Stimulated activated CD4-positive, alpha-beta T cell treated with anti-CD3 and anti-CD28 coated beads, Interleukin-12 subunit alpha, Interleukin-12 subunit beta, amount 100 ng/mL, for 24 hours (primary cell): ENCODE measurements at places on chromosomes 7 and 10.

DNA sequence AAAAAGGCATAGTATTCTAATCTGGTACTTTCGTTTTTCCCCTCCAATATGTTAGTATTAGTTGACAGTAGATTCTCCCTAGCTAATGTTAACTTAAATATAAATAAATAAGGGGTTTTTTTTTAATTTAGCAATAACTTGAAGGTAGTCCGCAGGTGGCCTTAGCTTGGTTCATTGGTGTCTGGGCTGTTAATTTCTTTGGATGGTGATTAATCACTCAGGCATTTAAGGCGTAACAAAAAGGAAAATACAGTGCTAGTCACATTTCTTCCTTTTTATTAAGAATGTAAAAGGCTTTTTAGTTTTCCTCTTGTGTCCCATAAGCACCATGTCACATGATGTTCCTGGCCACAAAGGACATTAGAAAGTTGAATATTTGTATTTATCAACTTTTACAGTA, 161.0 kb upstream of the POT1 start:
- no peak for DNase-seq

GRCh38 chr7:38561166-38561565, 70.0 kb downstream of the AMPH start:
- DNase-seq, result no peak

GRCh38 chr7:27636326-27637006, 26.2 kb downstream of the HIBADH start:
- DNase-seq, result no peak

DNA sequence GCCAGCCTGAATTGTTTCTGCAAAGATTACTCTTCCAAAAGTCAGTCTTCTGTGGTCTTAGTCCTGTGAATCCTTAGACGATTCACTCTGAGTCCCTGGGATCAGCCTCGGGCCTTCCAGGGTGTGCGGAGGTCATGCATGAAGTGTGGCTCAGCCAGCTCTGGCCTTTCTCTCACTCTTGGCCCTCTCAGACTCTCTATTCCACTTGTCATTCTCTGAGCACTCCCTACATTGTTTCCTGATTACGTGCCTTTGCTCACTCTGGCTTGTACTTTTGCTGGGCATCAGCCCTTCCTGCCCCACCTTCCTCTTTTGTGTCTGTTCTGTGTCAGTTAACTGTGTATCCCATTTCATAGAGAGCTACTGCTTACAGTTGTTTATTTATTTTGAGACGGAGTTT, 36.0 kb downstream of the CCNY start:
- DNase-seq, result no peak

GRCh38 chr7:150363370-150363769, 5.3 kb upstream of the REPIN1 start:
- no peak for DNase-seq

- DNase-seq, result no peak
These were observed 7.7 kb downstream of the LBX1 start for GRCh38 chr10:101221549-101221948.

- DNase-seq, result no peak
These were observed 435.2 kb upstream of the LRGUK start for GRCh38 chr7:133691727-133692610.

DNA sequence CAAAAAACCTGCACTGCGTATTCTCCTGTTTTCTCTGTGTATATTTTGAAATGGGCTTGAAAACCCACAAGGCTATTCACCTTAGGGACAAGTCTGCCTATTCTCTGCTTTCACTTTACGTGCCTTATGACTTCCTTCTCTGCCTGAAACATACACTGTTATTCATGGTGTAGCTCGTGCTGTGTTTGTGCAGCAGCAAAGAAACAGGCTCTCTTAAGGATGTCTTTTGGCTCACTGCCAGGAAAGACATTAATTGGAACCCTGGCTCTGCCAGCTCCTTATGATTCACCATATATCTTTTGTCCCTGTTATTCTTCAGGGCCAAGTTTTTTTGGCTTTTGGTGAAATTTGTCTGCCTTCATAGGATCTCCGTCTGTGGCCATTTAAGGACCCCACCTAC, 92.4 kb downstream of the TMEM106B start:
- DNase-seq, result no peak

- DNase-seq, result no peak
These were observed 83.3 kb downstream of the CUL2 start for GRCh38 chr10:35006836-35007235.

- DNase-seq, result no peak
These were observed 1.8 kb downstream of the TFEC start for GRCh38 chr7:116028787-116029186.

DNA sequence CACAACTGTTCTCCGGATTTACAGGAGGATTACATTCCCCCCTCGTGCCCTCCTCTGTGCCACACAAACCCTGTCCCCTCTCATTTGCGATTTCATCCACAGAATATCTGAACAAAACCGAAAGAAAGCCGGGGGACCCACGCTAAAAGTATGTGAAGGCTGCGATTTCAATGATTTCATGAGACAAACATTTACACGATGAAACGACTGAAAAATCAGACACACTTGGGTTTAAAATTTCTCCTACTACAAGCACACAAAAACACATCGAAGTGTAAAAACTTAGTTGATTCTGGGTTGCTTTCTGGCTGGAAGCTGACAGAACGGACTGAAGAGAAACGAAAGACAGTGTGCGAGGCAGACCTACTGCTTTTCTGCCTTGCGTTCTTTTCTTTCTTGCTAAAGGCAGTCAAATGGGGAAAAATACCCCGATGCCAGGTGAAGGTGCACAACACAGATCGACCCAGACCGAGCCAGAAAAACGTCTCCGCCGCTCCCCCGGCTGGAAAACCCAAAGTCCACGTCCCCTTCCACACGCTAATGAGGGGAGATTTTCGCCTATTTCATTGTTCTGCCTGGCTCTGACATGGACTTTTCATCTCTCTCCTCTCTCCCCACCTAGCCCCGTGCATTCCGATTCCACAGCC, 1.2 kb downstream of the HIPK2 start:
- no peak for DNase-seq

- no peak for DNase-seq
These were observed 3.8 kb upstream of the HOXA4 start for GRCh38 chr7:27134392-27134791.

DNA sequence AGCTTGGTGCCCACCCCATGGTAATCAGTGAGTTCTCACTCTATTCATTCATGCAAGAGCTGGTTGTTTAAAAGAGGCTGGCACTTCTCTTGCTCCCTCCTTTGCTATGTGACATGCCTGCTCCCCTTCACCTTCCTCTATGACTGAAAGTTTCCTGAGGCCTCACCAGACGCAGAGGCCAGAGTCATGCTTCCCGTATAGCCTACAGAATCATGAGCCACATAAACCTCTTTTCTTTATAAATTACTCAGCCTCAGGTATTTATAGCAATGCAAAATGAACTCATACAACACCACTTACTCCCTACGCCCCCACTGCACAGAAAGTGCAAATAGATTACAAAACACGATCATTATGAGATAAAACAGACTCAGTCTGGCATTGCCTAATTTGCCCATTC, 39.0 kb downstream of the SEC61G start:
- DNase-seq, result no peak

DNA sequence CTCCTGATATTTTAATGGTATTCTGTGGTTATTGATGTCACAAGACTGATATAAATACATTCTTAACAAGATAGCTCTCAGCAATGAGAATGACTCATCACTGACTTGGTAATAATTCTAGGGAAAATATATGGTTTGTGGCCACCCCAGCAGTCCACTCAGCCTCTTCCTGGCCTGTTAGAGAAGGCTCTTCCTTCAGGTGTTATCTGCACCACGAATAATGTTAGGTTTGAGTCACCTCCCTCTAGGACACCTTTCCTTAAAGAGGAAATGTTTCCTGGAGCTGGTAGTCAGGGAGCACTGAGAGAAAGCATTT, 163.3 kb downstream of the SVIL start:
- DNase-seq, result no peak

GRCh38 chr10:122234416-122234815, 36.7 kb upstream of the BTBD16 start:
- DNase-seq, result no peak

- DNase-seq, result no peak
These were observed 16.2 kb downstream of the RAMP3 start for GRCh38 chr7:45173596-45174327.

- no peak for DNase-seq
These were observed 88.6 kb downstream of the SEC23IP start for GRCh38 chr10:119980956-119981750.

DNA sequence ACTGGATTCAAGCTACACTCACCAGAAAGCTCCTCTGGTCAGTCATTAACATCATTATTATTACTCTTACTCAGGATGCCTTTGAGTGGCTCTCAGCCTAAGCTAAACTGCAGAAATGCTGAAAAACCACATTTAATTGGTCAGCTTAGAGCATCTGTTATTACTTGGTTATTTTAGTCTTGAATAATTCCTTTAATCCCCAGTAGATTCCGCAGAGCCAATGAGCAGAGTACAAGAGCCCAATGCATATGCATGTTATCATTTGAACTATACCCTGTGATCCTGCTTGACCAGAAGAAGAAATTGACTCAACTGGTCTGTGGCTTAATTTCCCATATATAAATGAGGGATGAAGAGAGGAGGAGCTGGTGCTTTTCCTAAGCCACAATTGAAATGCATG, 417.6 kb upstream of the C7orf33 start:
- no peak for DNase-seq

GRCh38 chr10:24952707-24953645, 570 bp upstream of the PRTFDC1 start:
- peak; percentile 15 for DNase-seq

- no peak for DNase-seq
These were observed 38.7 kb upstream of the LRRC18 start for GRCh38 chr10:48978318-48978717.

GRCh38 chr7:108421720-108422331, 34.4 kb downstream of the NRCAM start:
- DNase-seq, result no peak

GRCh38 chr10:6926971-6927370, 346.9 kb upstream of the PRKCQ start:
- no peak for DNase-seq

GRCh38 chr7:10981317-10981716, 7.6 kb downstream of the PHF14 start:
- DNase-seq, result no peak

DNA sequence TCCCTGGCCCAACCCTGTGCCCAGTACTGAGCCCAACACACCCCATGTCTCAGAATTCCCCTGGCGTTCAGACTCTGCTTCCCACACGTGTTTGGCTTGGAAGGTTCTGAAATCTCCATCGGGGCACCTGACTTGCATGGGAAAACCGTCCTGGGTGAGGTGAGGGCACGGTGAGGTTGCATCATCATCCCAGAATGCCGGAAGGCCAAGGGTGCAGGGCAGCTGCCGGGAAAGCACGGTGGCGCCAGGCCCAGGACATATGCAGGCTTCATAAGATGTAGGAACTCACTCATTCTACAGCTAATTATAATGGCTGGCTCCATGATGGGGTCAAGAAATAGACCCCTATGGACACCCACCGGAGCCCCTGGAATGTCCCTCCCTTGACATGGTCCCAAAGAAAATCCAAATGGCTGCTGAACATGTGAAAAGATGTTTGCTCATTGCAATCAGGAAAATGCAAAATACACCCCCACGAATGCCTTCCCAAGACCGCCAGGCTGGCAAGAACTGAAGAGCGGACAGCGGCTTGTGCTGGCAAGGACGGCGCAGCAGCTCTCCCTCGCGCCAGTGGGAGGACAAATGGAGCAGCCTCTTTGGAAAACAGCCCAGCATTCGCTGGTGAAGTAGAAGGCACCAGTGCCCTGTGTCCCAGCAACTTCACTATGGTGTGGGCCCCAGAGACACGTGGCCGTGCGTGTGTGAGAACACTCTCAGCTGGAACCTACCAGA, 2.3 kb downstream of the KNDC1 start:
- no peak for DNase-seq

DNA sequence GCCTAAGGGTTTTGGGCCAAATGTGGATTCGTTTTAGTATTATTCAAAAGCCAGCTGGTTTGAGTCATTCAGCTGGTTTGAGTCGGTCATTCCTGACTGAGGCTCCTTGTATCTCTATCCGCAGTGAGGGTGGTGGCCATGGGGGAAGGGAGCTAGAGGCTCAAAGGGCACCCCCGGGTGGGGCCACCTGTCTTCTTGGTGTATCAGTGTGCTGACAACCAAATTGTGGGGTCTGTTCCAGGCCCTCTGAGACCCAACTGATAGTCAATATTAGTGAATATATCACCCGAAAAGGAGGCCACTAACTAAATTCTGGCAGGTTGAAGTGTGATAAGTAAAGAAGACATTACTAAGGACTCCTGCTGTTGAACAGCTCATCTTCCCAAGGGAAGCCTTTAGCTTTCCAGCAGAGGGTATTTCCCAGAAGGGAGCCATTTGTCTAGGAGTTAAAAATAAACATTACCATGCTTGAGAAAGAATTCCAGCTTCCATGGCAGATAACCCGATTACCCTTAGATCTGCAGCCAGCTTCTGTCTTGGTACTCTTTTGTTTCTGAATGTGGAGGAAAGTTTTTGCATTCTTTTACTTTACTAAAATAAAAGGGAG, 29.9 kb upstream of the DDX50 start:
- DNase-seq, result no peak
